Placental pericyte (primary cell): ENCODE measurements at places on chromosomes 1 and 21. TPM values are rescaled to one million over a fixed set of nuclear protein-coding genes. Genes with fewer than 3 reads are reported as not detected.

Gene CD84
- total RNA-seq, result 0.14 TPM in 1 of 2 replicates, not detected in the other

Gene ADAM30
- not detected in 2 replicates for total RNA-seq

Gene CFHR5
- total RNA-seq, result not detected in 2 replicates

Gene TMEM200B
- total RNA-seq, result 9.4 and 14.2 TPM in 2 replicates

Gene SLC1A7
- total RNA-seq, result 0.14 and 3.7 TPM in 2 replicates

Gene LRRC71
- total RNA-seq, result 0.14 TPM in 1 of 2 replicates, not detected in the other

Gene TP73
- not detected in 2 replicates for total RNA-seq

Gene TEKT2
- total RNA-seq, result not detected in 2 replicates

Gene RIPK4
- total RNA-seq, result not detected in 2 replicates
